ENCODE measurements at places on chromosomes 1 and 21.

- DNase-seq, result no peak
Observed at GRCh38 chr1:56057466-56058405, 521.6 kb downstream of the PLPP3 start.

- peak; percentile 3 for DNase-seq
Observed at GRCh38 chr1:90706437-90707362, 10.4 kb downstream of the BARHL2 start.

DNA sequence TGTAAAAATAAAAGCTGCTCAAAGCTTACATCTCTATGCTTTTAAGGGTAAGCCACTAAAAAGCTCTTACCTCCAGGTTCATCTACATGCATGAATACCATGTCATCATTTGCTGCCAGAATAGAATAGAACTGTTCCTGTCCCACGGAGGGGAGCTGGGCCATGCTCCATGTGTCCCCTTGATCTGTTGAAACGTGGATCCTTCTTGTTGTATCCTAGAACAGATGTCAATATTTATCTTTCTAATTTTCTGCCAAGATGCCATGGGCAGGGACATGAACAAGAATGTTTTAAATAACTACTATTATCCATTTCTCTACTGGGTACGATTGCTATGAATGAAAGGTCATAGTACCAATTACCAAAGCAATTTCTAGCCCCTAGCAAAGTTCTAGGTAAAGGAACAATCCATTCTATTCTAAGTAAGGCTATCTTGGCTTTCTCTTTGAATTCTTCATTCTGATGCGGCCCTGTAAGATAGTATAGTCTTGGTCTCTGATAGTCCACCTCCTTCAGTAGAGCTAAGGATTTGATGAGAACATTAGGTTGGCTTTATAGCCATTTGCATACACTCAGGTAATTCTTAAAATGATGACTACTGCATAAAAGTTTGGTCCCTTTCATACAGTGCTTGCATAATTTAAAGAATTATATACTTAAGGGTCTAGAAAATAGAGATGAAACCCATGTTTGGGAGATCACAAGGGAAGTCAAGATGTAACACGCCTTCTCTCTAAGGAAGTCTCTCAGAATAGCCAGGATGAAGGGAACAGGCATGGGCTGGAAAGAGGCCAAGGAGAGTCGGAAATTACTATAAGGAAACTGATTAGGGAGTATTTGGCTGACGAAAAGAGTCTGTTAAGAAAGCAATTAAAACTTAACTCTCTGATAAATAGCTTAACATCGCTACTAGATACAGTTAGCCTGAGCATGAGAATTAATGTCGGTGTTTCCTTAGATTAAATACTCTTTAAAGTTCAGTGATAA is 35.4 kb upstream of the MYBPHL start:
- no peak for DNase-seq

GRCh38 chr1:46520063-46520911 is 30.7 kb downstream of the DMBX1 start:
- peak; percentile 67 for DNase-seq

DNA sequence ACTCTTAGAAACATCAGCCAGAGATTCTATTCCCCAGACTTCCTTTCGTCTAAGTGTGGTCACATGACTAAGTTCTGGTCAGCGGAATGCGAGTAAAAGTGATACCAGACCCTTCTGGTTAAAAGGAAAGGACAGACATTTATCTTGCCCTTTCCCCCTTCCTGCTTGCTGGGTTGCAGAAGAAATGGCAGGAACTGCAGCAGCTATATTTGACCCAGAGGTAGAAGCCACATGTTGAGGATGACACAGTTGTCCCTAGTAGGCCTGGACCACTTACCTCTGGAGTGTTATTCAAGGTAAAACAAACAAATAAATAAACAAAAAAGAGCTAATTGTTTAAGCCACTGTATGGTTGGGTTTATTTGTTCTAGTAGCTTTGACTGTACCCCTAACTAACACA is 73.3 kb downstream of the TAS1R2 start:
- no peak for DNase-seq

GRCh38 chr1:108817016-108817415 is 39.9 kb downstream of the AKNAD1 start:
- peak; percentile 71 for DNase-seq

- DNase-seq, result no peak
Observed at GRCh38 chr1:153336650-153337049, 12.0 kb downstream of the PGLYRP4 start.

DNA sequence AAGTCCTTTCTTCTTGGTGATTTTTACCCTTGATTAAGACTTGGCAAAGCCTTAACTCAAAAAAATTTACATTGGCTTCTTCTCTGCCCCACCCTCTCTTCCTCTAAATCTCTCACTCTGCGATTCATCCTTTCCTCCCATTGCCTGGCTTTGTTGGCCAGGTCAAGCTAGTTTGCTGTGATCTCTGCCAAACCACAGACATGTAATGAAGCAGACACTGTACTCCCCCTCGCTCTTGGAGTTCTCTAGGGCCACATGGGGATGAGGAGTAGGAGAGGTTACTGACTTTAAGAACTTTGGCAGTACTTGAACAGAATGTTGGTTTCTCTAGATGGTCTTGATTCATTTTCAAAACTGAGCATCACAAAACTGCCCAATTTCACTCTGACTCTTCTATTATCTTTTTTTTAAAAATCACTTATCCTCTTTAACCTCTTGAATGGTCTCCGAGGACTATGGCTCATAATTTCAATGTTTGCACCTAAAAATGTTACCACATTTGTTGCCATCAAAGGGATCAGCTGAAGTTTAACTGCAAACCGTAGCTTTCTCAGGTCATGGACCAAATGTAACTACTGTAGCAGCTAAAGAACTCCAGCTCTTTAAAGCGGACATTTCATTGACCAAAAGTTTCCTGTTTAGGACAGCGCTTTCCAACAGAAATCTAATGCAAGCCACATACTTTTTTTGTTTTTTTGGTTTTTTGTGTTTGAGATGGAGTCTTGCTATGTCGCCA is 62.7 kb upstream of the IPO9 start:
- no peak for DNase-seq

GRCh38 chr1:186518395-186518794 is 57.5 kb upstream of the PDC start:
- DNase-seq, result no peak

DNA sequence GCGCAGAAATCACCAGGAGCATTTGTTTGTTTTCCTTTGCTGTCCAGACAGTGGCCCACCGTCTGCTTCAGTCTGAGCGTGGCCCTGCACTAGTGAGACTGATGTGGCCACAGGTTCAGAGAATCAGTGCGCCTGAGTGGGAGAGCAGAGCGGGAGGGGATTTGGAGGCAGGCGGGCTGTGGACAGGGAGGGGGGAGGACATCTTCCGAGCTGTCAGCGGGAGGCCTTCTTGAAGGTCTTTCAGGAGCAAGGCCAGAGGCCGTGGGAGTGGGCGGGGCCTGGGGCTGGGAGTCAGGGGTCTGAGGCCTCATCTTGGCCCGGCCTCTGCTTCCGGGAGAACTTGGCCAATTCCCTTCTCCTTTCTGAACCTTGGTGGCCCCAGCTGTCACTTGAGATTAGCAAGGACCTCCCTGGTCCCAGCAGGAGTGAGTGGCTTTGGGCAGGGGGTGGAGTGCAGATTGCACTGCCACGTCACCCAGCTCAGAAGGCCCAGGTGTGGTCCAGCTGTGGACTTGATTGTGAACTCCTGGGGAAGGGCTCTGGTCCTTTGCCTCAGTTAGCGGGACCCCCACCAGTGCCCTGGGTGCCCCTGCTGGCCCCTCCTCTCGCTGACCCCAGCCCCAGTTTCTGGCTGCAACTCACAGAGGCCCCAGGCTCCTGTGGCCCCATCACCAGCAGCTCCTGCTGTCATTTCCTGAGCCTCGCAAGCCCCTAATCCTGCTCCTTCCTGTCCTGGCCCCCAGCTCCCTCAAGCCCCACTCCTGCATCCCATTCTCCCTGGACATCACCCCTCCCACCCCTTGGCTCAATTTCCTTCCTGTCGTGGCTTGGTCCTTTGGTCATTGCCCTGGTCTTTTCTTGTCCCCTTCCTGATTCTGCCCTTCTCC is 8.4 kb downstream of the TNFRSF1B start:
- DNase-seq, result no peak

DNA sequence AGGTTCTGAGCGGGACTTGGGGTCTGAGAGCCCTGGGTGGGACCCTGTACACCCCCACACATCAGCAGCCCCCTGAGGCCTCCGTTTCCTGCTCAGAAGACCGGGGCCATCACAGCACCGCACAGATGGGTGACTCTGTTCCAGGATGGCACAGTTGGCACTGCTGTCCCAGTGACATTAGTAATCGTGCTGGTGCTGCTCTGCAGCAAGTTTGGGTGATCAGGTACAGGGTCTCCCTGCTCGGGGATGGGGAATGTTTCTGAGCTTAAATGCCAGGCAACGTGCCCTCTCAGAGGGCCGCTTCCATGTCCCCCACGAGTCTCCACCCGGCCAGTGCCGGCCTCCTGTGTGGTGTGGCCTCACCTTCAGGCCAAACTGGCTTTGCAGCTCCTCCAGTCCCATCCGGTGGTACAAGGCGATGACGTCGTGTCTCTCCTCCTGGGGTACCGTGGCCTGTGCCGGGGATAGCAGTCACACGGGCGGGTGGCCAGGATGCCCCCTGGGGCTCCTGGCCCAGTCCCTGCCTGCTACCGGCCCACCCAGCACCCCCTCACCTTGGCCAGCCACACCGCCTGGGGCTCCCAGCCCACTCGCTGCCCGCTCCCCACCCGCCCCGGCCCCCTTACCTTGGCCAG is 17.1 kb downstream of the PRXL2B start:
- no peak for DNase-seq

DNA sequence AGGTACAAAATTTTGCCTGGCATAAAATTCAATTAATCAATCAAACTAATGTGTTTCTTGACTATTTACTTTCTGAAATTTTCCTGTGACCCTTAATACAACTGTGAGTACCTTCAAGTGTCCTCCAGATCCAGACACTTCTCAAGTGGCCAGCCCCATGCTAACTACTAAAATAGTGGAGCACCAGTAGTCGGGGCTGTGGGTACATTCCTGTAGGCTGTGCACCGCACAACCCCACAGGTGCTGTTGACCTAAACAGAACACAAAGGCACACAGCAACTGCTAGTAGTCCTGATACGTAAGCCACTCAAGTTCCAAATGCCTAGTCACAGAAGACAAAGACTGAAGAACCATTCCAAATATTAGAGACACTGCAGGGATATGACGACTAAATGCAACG is 36.6 kb downstream of the TMEM50B start:
- no peak for DNase-seq

DNA sequence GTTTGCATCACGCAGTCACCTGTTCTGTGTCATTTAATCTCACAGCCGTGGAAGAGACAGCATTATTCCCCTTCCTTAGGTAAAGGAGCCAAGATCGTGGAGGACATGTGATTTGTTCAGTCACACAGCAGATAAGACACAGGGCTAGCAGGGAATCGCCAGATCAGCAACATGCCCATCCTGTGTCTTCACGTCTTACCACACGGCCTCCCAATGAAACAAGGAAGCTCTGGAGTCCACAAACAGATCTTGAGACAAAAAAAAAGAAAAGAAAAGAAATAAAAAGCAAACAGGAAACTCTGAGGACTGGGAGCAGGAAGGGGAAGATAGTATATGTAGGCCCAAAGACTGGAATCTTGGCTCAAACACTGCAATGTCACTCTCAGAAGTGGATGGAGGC is 155.3 kb downstream of the ADSS2 start:
- DNase-seq, result no peak

DNA sequence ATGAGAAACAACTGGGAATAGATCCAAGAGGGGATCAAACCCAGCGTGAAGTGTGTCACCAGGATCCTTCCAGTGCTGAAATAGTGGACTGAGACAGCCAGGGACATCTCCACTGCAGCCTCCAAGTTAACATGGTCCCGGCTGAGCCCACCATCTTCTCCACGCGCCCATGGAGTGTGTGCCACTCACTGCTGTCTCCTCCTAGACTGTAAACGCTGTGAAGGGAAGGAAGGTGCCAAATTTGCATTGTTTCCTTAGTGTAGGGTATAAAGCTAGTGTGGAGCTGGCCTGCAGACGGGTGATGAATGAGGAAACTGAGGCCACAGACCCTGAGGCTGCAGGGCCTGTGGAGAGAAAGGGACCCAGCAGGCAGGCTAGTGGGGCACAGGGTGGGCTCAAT is 183.6 kb downstream of the FOXD2 start:
- no peak for DNase-seq

GRCh38 chr1:154403261-154403943 is 1.7 kb upstream of the IL6R start:
- DNase-seq, result no peak

DNA sequence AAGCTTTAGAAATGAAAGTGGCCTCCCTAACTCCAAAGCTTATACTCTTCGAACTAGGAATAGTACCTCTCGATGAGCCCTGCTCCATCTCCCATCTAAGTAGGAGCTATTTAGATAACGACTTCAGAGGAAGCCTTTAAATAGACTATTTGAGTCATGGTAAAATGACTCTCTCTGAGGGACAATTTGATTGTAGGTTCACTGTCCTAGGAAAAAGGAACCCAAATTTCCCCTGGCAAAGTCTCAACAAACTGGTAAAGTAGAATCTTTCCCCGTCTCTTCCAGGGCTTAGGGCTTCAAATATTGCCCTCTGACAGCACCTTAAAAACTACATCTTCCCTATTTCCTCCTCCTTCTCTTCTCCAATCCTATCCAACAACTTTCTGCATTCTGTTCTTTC is 2.0 kb upstream of the FCER1A start:
- DNase-seq, result no peak

- DNase-seq, result peak; percentile 28
Observed at GRCh38 chr1:55375617-55376258, 160.6 kb upstream of the USP24 start.

- no peak for DNase-seq
Observed at GRCh38 chr1:12100071-12100470, 37.0 kb downstream of the TNFRSF8 start.

- DNase-seq, result no peak
Observed at GRCh38 chr1:212113706-212114105, 78.2 kb downstream of the DTL start.

DNA sequence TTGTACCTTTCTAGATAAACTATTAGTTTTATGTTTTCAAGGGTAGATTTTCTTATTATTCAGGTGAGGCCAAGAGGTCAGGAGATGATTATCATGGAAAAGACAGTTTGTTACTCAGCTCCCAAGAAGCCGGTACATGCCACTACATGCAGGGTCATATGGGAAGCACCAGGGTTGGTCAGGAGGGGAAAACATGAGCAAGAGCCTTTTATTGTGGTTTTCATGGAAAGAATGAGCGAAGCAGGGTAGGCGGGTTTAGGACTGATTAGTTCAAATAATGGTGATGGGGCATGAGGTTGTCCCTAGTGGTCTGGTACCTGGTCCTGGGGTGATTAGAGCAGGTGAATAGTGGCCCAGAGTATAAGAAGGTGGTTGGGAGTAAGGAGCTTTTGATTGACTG is 189.9 kb downstream of the APP start:
- DNase-seq, result no peak

- no peak for DNase-seq
Observed at GRCh38 chr1:232534552-232535517, 95.1 kb downstream of the SIPA1L2 start.

- DNase-seq, result no peak
Observed at GRCh38 chr1:53295726-53296116, 32.1 kb downstream of the LRP8 start.

All from COLO829 (cell line).